ENCODE measurements at places on chromosomes 16 and 17.

DNA sequence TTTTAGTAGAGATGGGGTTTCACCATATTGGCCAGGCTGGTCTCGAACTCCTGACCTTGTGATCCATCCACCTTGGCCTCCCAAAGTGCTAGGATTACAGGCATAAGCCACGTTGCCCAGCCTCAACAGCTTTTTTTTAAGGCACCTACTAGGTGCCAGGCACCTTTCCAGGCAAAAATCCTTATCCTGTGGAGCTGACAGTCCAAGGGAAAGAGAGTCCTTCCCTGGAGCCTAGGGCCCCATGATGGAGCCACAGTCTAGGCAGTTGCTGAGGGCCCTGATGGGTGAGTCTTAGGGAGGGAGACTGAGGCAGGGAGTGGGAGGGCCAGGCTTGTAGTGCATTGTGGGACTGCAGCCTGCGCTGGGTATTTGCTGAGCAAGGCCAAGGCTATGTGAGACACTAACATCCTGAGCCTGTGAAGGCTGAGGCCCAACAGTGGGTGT is 79.6 kb upstream of the TOB1 start:
- DNase-seq, result no peak

GRCh38 chr17:74918906-74919305 is 4.1 kb downstream of the USH1G start:
- DNase-seq, result no peak

- DNase-seq, result no peak
Observed at GRCh38 chr17:28988475-28988874, 17.4 kb downstream of the SEZ6 start.

- DNase-seq, result no peak
Observed at GRCh38 chr17:29669266-29669665, 46.6 kb upstream of the CORO6 start.

DNA sequence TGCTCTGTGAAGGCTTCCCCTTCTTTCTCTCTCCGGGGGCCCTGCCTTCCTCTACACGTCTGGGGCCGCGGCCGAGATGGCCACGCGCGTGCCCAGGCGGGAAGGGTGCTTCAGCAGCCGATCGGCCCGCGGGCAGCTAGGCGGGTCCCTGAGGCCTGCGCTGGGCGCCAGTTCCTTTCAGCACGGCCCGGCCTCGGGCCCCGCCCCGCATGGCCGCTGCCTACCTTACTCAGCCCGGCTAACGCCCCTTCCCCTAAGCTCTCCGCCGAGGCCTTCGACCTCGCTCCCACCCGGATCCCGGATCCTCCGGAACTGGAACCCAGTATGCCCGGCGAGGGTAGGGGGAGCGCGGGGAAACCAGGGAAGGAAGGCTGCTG is 335 bp downstream of the TMEM11 start:
- no peak for DNase-seq

DNA sequence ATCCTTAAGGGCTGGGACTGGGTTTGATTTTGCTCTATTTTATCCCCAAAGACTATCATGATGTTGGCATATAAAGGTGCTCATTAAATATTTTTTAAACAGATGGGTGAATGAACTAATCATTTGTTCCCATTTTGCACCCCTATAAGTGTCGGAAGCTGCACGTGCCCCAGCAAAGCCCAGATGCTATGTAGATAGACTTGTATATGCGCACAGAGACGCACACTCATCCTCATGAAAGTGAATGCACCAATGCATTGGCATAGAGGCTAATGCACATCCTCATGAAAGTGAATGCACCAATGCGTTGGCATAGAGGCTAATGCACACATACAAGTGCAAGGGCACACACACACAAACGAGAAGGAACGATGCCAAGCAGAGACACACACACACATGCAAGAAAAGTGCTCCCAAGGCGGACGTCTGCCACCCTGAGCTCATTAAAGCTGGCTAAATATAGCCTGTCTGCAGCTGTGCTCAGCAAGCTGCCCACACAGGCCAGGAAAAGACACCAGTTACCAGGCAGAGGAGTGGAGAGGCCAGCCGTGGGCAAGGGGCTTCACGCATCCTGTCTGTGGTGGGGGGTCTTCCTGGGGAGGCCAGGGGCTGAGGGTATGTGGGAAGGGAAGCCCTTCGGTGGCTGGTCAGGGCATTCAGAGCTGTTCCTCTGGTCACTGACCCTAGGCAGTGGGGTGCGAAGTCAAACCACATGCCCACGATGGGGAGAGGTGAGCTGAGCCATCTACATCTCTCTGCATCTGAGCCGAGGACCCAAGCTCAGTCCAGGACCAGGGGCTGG is 52.6 kb downstream of the PIMREG start:
- no peak for DNase-seq

- DNase-seq, result no peak
Observed at GRCh38 chr16:55853114-55853513, 20.2 kb upstream of the CES1 start.

DNA sequence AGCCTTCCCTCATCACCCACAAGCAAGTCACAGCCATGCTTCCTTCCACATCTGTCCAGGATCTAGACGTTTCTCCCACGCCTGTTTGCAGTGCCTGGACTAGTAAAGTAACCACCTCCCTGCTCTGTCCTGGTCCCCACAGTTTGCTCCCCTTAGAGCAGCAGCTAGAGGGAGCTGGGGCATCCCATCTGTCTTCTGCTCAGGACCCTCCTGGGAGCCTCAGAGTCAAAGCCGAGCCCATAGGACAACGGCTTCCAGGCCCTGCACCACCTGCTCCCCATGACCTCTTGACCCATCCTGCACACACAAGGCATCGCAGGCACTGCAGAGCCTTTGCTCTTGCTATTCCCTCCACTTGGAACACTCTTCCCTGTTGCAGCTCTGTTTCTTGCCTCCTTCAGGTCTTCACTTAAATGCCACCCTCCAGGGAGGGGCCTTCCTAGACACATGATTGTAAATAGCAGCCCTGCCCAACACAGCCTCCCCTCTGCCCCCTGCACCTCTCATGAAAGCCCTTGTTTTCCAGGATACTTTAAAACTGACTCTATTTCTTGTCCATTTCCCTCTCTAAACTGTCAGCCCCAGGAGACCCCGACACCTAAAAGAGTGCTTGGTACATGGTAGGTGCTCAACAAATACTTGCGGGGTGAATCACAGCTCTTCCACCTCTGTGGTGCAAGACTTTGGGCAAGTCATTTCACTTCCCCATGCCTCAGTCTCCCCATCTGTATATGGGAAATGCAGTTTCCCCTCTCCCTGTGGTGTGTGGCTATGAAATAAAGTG is 3.1 kb downstream of the NATD1 start:
- peak; percentile 68 for DNase-seq

Measured in eye (tissue), 1 donor.